Effector memory CD4-positive, alpha-beta T cell (primary cell): ENCODE measurements at places on chromosomes 1 and 21.

DNA sequence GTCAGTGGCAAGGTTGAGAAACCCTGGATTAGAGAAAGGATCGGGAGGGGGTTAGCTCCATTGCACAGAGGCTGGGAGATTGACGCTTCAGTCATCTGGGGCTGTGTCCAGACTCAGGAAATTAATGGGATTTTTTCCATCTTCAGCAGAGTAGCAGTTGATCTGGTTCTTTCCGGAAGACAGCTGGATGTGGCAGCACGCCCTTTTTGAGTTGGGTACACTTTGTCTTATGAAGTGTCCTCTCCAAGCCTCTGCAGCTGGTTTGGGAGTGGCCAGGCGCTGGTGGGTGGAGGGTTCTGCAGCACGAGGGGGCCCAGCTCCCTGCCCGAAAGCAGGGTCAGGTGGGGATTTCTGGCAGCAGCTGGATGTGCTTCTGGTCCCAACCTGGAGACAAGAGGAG is 95.1 kb downstream of the TAS1R2 start:
- DNase-seq, result no peak

DNA sequence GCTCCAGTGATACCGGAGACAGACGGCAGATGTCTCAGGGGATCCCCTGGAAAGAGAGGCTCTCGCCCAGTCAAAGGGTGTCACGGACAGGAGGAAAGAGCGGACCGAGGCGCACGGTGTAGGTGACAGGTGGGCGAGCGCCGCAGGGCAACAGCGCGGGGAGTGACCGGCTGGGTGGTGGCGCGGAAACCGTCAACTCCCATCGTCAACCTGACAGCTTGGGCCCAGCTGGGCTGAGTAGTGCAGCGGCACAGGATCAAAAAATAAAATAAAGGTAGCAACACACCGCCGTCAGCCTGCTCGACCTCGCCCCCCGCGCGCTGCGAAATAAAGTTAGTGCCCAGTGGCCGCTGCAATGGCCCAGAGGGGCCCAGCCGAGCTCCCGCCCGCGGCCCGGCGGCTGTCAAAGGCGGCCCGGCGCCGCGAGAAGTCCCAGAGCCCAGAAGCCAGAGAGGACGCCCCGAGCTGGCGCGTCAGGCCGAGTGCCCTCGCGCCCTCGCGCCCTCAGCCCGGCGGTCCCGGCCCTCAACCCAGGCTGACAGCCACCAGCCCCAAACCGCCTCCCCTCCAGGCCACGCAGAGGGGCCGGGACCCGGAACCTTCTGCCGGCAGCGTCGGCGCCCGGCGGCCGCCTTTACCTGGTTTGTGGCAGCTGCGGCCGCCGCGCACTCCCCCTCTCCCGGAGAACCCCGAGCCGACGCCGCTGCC is at the start of gene LYST:
LYST (minus strand) TSS at position 702 of the 708 bp plus-strand sequence. CDS start 36,489 bp downstream, outside the sequence.
- DNase-seq, result peak; percentile 19

- no peak for DNase-seq
These were observed 83.2 kb downstream of the CD58 start for GRCh38 chr1:116487583-116487982.

DNA sequence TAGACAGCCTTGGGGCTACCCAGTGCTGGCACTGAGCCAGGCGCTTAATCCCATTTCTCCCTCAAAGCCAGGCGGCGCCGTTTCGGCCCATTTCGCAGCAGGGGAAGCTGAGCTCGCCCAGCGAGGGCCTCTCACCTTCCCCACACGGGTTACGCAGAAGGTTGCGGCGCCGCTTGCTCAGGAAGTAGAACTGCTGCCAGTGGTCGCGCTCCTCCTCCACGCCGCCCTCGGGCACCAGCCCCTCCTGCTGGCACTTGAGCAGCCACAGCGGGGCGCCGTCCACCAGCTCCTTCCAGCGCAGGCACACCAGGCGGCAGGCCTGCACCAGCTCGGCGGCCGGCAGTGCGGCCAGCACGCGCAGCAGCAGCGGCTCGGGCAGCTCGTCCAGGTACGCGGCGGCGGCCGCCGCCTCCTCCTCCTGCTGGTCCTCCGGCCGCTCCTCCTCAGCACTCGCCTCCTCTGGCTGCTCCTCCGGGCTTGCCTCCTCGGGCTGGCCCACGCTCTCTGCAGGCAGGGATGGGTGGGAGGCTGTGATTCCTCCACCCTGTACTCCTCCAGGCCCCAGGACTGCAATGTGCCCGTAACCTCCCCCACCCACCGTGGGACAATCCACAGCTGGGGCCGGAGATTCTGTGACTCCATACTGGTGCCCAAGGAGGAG is 3.8 kb downstream of the FBXO2 start:
- peak; percentile 67 for DNase-seq

- no peak for DNase-seq
These were observed 54.5 kb upstream of the FAM78B start for GRCh38 chr1:166221316-166221715.

GRCh38 chr1:156705321-156705917 is at the start of gene CRABP2:
Gene CRABP2 (minus strand): TSS chr1:156705583. CDS start chr1:156705446, 137 bp downstream.
- DNase-seq, result no peak

- no peak for DNase-seq
These were observed 338 bp upstream of the C1orf53 start for GRCh38 chr1:197902131-197902453.

- DNase-seq, result no peak
These were observed 40.4 kb downstream of the SLC35D1 start for GRCh38 chr1:67013573-67013972.

DNA sequence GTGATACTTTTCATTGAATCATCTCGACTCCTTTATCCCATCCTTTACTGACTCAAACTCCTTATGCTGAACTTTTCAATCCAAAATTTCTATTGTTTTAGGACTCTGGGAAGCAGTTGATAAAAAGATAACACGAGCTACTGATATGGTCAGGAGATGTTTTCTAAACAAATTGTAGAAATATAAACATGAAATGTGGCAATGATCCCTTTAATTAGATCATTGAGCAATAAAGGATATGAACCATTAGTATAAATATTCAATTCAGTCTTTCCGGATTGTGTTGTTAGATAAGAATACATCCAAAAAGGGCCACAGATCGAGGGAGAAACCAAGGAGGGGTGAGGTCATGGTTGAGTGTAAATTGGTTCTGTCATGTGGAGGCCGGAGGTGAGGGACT is 88.4 kb downstream of the NID1 start:
- DNase-seq, result no peak

DNA sequence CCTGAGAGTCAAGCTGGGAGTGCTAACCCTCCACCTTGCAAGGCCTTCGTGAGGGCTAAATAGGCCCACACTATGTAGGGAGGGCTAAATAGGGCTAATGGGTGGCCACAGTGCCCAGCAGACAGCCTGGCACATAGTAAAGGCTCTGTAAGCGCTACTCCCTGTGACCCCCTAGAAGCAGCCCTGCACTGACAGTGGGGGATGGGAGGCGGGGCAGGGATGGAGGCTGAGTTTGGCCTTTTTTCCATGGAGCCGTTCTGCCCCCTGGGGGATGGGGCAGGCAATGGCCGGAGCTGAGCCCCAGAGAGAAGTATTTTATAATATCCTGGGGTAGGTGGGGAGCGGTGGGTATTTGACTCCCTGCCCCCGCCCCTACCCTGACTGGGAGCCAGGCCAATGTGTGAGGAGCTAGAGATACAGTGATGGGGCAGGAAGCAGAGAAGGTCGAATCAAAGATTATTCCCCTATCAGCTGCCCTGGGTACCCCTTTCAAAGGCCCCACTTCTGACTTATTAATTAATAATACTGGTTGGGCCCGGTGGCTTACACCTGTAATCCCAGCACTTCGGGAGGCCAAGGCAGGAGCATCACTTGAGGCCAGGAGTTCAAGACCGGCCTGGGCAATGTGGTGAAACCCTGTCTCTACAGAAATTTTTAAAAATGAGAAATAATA is 42.3 kb downstream of the LACTBL1 start:
- DNase-seq, result no peak

- no peak for DNase-seq
These were observed 20.1 kb upstream of the SELENON start for GRCh38 chr1:25779894-25780293.

- DNase-seq, result no peak
These were observed 119.0 kb downstream of the GREM2 start for GRCh38 chr1:240492832-240493440.

- no peak for DNase-seq
These were observed 212.3 kb downstream of the PTPRU start for GRCh38 chr1:29448456-29449235.

DNA sequence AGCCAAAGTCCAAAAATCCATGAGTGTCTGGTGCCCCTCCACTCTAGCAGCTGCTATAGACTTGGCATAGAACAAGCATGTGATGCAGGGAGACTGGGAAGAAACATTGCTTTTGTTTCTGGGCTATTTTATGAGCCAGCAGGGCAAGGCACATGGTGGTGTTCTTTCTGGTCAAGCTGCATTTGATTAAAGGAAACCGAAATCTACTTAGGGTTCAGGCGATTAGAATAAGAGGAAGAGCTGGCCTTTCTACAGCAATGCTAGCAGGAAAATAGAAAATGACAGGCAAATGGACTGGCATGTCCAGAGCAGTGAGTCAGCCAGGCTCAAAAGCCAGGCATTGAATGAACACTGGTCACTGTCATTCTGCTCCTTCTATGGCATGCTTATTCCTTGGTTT is 28.5 kb upstream of the ARHGAP29 start:
- DNase-seq, result no peak

DNA sequence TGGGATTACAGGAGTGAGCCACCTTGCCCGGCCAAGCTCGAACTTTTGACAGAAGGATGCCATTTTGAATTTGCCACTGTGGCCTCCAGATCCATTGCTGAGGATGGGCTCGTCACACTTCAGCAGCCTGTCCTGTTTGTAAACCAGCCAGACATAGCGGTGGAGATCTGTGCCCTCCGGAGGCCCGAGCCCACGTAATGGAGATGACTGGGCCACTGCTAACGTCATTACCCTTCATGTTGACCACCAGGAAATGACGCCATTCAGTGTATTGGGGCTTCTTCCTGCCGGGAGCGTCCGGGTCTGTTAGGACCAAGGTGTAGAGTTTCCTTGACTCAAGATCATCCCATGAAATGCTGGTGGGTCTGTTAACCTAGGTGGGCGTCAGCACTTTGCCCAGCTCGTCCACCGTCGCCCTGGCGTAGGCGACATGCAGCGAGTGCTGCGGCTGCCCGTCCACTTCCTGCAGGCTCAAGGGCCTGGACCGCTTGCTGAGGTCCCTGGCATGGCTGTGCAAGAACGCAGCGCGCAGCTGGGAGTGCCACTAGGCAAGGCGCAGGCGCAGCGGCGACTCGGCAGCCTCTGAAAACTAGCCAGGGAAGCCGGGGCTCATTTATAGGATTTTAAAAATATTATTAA is 40.8 kb downstream of the PTPRC start:
- peak; percentile 38 for DNase-seq

- DNase-seq, result no peak
These were observed 59.5 kb upstream of the C1orf105 start for GRCh38 chr1:172360985-172361384.

GRCh38 chr1:157315544-157315943 is 177.3 kb upstream of the ETV3 start:
- no peak for DNase-seq

DNA sequence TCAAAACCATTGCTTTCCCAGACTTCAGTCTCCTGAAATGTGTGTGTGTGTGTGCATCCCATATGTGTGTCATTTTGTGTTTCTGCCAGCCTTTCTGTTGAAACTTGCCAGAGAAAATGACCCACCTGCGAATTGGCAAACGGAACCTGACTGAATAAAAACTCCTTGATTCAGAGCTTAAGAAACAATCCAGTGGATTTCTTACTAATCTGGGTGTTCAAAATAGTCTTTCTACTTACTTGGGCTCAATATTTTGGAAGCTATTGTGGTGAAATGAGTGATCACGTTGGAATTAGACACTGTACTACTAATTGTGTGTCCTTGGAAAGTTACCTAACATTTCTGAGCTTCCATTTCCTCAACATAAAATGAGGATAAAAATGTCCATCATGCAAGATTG is 138.9 kb upstream of the ERG start:
- DNase-seq, result no peak

DNA sequence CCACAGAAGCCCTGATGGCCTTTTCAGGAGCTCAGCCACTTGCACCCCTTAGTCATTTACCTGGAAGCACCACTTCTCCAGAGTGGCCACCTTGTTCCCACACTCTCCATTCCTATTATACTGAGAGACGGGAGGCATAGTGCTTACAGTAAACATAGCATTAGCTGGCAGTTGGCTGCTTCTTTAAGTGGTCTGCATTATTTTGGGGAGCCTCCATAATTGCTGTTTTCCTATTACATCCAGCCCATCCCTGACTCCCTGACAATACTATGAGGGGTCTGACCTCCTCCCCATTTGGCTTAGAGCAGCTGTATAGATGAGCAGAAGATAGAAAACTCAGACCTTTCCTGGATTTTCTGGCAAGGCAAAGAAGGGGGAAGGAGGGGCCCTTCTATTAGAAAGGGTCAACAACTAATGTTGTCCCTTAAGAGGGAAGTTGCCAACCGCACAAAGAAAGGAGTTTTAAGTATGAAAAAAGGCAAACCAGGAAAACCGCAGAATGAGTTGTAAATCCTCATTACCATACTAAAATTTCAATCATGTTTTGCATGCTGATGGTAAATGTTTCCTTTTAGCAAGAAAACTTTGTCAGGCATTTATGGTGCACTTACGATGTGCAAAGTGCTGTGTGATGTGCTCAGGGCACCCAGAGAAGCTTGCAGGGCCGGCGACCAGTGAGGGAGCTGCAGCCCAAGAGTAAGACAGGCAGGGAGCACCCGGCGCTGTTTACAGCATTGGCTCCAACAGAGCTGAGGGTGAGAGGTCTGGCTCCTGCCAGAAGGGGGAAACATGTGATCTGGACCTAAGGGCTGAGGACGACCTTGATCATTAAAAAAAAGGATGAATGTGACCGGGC is 167.3 kb downstream of the ZZZ3 start:
- DNase-seq, result no peak

GRCh38 chr1:172745014-172745413 is 86.1 kb downstream of the FASLG start:
- peak; percentile 15 for DNase-seq

- no peak for DNase-seq
These were observed 122.5 kb downstream of the ATG4C start for GRCh38 chr1:62906428-62906886.
